ENCODE measurements at places on chromosomes 7 and 10.

- DNase-seq = no peak
These were observed 10.4 kb downstream of the PIK3CG start for GRCh38 chr7:106875508-106875907.

GRCh38 chr7:28180031-28180363, 598 bp downstream of the JAZF1 start:
- DNase-seq = no peak

GRCh38 chr10:63129888-63130287, 3.2 kb upstream of the NRBF2 start:
- DNase-seq = no peak

GRCh38 chr10:133397938-133398337, 4.0 kb downstream of the MTG1 start:
- no peak for DNase-seq

DNA sequence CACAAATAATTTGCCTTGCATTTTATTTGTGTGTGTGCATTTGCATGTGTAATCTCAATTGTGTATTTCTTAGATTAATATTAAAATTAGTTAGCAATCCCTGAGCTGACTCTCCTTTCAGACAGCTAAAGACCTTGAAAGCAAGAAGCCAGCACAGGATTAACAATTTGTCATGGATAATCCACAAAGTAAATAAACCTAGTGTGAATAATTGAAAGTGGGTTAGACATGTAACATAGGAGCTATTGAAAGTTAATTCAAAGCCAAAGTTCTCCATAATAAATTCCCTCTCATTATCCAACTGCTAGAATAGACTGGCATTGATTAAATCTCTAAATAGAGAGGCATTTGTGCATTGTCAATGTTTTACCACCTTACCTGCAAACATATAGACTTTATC, 326.1 kb downstream of the PLXDC2 start:
- no peak for DNase-seq

- DNase-seq = no peak
These were observed 61.6 kb downstream of the CCNY start for GRCh38 chr10:35397953-35398352.

DNA sequence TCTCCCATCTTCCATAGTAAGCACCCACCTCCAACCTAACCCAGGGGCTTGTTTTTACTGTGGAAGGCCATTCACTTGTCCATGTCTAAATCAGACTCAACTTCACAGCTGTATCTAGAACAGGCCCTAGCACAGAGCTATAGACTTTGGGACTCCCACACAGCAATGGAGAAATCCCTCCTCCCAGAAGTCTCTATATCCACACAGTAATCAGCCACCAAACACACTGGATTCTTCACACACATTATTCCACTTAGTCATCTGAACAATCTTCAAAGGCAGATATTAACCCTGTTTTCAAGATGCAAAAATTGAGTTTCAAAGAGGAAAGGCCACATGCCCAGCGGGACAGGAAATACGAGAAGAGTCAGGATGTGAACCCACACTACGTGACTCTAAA, 81.8 kb downstream of the MALSU1 start:
- no peak for DNase-seq

Measured in B cell (primary cell).